ENCODE measurements at places on chromosomes 3 and 15.

DNA sequence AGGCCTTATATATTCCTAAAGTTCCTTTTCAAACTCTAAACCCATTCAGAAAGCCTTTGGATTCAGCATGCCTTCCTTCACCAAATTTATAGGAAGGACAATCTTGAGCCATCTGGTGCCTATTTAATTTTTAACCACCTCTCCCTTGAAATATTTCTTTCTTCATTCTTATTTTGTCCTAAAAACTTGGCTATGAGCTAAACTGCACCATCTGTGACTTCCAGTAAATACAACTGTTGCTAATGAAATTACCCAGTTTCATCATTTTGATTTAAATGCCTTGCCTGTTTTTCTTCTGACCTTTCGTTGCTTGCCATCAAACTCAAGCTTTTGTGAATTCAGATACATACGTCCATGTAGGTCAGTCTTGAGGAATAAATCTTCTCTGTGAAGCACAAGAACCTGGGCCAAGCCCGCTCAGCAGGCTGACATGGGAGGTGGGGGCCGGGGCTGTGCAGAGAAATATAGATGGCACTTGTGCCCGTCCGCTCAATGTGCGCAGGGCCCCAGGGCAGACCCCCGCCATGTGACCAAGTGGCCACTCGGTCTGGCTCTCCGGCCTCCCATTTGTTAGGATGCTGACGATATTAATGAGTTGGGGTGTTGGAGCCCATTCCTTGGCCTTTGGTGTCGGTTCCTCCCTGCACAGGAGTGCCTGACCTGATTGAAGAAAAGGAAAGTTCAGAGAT lies 335.9 kb downstream of the VPS13C start:
- DNase-seq = no peak

GRCh38 chr3:69121950-69122349 lies 445 bp downstream of the LMOD3 start:
- no peak for DNase-seq

DNA sequence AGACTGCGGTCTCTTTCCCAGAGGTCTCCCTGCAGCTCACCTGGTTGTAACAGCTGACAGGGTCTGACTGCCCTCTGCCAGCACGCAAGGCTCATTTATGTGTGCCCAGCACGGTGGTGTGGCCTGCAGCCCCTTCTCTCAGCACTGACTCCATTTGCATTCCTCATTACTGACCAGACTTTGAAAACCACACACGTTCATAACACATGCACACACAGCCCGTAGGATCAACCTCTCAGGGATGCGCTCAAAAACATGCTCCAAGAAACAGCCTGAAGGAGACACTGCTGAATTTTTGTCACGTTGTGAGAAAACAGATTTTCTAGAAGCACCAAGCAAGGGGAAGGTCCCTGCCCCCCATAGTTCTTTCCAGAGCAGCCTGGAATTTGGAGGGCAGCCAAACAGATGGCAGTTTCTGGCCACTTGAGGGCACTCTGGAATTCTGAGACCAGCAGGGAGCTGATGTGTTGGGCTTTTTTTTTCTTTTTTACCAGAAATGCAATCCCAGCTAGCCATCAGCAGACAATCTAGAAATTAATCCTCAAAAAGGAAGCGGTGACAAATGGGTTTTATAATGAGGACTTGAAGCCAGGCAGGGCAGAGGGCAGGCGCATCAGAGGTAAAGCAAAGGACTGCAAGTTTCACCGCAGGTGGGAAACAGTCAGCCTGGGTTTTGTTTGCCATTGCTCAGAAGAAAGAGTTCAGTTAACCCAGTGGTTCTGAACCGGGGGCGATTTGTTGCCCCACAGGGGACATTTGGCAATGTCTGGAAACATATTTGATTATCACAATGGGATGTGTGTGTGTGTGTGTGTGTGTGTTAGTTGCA lies 170.5 kb upstream of the PROK2 start:
- no peak for DNase-seq

DNA sequence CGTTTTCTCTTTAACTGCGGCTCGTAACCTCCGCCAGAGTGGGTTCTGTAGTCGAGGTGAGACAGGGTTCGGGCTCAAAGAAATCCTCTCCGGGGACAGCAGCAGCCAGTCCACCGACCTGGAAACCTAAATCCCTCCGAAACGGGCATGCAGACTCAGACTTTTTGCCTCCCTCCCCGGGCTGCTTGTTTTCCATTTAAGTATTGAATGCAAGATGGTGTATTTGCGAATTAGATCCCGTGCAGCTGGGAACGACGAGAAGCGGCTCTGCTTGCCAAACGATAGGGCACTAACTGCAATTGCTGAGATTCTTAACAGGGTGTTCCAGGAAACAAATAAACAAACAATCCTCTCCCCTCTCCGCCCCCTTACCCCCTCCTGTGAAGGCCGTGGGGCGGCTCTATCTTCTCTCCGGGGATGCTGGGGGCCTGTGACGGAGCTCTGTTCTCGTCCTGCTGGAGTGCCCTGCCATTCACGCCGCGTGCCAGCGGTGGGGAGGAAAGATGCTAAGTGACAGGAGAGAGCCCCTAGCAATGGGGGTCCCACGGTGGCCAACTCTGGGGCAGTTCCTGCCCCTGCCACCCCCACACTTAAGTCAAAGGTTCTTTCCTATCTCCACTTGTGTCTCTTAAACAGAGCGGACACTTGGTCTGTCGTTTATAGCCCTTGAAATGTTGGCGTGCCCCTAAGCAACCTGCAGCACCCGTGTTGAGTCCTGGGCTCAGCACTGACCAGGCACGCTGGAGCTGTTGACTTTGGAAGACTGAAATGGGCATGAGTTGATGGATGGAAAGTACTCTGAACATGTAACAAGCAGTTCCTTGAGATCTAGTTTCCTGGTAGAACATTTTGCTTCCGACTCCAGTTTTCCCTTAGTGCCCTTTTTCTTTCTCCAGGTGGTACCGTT lies 1.3 kb upstream of the ETV5 start:
- DNase-seq = no peak

DNA sequence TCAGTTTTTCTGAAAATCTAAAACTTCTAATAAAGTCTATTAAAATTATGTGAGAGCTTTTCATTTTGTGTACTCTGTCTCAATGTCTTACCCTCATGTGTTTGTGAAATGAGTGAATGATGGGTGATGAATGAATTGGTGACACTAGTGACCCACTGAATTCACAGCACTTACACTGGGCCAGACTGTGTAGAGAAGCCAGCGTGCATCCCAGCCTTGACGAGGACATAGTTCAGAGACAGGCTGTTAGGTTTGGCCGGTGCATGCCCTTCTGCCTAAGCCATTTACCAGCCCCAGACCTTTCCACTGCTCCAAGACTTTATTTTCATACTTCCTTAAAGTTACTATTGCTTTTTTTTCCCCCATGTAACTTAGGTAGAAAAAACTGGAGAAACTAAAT lies 38.8 kb downstream of the FBXO22 start:
- no peak for DNase-seq
